ENCODE measurements at places on chromosomes 4 and X.

DNA sequence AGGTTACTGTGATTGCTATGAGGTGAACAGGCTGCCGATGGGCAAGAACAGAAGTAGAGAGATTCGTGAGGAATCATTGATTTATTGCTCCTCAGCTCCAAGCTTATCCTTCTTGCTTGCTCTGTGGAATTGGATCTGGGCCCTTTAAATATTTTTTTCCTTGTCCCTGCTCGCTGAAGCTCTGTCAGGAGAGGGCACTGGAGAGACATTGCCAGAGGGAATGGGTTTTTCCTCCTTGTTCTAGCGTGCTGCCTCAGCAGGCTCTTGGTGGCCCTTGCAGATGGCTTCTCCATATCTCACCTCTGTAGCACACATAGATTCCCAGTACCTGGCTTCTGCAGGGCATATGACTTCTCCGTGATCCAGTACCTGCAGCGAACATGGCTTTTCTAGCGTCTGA, 67.4 kb downstream of the CNGA2 start:
- no peak for DNase-seq

GRCh38 chr4:77629885-77630284, 24.3 kb downstream of the CXCL13 start:
- no peak for DNase-seq

DNA sequence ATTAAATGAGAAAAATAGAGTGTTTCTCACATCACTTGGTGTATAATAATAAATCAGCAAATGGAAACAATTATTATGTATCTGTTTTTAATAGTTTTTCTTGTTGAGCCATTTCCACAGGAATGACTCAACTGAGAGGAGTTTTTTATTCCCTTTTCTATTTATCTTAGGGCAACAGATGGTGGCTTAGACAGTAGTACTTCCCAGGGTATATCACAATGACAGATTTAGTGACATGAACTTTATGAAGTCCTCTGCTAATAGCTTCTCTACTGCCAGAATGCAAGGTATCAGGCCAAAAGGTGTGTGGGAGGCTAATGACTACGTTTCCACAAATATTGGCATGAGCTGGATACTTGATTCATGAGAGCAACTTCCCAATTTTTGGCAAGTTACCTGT, 126.7 kb downstream of the HTR2C start:
- no peak for DNase-seq

GRCh38 chr4:165208221-165208652, 876 bp downstream of the KLHL2 start:
- no peak for DNase-seq

DNA sequence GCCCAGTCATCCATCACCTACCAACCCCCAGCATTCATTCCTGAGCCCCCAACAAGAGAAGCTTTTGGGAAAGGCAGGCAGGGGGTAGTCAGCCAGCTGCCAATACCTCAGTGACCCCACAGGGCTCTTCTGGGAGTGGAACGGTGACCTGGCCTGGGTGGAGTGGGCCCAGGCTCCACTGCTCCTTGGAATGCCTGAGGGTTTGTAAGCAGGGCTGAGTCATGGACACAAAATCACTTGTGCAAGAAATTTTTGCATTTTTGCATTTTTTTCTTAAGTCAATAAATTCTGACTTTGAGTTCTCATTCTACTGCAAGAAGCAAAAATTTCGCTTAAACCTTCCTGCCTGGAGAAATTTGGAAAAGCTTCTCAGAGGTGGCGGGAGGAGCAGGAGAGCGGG, 18.5 kb downstream of the SORCS2 start:
- no peak for DNase-seq

DNA sequence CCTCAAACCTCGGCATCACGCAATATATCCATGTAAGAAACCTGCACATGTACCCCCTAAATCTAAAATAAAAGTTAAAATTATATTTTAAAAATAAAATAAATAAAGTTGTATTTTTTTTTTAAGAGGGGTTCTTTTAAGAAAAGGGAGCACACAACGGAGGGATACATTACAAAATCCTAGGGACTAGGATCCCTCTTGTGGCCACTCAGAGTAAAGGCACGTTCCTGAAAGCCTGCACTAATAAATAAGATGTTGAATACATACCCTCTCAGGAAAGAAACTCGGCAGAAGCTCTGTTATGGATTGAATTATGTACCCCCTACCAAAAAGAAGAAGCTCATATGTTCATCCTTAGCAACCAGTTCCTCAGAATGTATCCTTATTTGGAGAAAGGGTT, 50.9 kb upstream of the PRDX4 start:
- DNase-seq, result no peak

DNA sequence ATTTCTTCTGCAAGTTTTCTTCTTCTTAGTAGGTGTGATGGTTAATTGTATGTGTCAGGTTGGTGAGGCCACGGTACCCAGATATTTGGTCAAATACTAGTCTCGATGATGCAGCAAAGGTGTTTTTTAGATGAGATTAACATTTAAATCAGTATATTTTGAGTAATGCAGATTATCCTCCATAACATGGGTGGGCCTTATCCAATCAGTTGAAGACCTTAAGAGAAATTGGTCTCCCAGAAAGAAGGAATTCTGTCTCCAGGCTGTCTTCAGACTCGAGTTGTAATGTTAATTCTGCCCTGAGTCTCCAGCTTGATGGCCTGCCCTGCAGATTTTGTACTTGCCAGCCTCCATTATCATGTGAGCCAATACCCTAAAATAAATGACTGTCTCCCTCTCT, 122.5 kb upstream of the TSPAN5 start:
- DNase-seq, result no peak

GRCh38 chrX:41303013-41303412, 30.9 kb upstream of the DDX3X start:
- DNase-seq, result no peak

- DNase-seq, result no peak
Measured at GRCh38 chrX:68929332-68930150, 100.7 kb downstream of the EFNB1 start.

- no peak for DNase-seq
Measured at GRCh38 chrX:111095974-111096895, at the start of gene PAK3. Gene PAK3 (plus strand): TSS chrX:111096191. CDS start chrX:111123104, 26,913 bp downstream.

GRCh38 chr4:186666252-186666651, 57.4 kb downstream of the FAT1 start:
- DNase-seq, result no peak

DNA sequence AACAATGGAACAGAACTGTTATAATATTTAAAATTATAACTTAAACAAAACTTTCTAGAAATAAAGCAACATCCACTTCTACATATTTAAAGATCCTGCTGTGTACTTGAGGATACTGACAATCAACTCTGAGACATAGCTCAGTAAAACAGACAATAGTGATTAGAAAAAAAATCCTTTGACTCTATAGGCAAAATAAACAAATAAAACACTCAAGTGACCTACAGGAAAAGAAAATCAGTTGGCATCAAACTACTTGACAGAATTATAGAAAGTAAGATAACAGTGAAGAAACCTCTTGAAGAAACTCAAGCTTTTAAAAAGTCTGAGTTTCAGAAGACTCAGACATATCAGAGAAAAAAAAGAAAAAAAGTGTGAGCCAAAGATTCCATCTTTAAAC, 55.9 kb upstream of the THOC2 start:
- DNase-seq, result no peak

- no peak for DNase-seq
Measured at GRCh38 chr4:20408611-20409010, 156.9 kb downstream of the SLIT2 start.

DNA sequence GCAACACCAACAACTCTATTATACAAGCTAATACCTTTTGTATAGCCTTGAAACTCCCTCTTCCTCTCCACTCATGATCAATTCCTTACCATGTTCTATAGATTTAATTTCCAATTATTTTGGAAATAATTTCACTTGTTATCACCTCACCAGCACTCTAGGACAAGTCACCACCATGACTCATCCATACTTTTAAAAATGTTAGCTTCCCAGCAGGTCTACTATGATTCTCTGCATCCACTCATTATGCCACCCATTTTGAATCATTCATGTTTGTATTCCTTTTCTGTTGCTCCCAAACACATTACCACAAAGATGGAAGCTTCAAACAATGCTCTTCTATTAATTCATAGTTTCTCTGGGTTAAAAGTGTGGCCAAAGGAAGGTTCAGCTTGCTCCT, 469.6 kb downstream of the PDGFC start:
- DNase-seq, result no peak

GRCh38 chr4:88527787-88528186, 4.2 kb upstream of the PYURF start:
- DNase-seq, result no peak

GRCh38 chr4:145531223-145531622, 49.6 kb downstream of the SMAD1 start:
- no peak for DNase-seq

DNA sequence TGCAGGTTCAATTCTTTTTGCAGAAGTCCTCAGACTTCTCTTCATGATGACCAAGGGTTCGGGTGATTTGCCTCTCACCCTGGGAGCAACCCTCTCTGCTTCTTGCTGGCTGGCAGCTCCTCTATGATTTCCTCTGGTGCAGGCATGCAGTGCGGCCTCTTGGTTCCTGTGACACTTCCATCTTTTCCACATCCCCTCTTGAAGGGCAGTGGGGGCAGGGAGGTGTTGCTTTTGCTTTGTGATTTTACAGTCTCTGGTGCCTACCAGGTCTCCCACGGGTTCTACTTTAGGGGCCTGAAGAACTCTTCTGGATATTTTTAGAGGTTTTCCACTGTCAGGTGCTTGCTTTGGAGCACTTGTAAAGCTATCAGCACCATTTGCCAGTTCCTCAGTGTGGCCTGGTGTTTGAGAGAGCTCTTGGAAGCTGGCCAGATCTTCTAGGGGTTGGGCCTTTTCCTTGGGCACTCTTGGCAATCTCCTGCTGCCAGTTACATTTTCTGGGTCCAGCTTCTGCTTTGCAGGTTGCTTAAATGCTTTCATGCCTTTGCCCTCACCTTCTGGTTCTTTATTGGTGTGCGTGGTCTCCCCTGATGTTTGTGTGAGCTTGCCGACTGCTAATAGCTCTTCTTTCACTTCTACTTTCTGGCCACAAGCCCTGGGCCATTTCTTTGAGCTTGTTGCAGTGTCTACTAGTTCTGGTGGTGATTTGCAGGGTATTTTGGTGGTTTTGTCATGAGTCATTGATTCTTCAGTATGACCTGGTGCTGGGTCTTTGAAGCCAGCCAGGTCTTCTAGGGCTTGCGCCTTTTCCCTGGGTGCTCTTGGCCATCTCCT, 11.5 kb upstream of the CHST7 start:
- DNase-seq, result peak; percentile 61

- DNase-seq, result no peak
Measured at GRCh38 chr4:153142700-153143438, 61.4 kb upstream of the TRIM2 start.

DNA sequence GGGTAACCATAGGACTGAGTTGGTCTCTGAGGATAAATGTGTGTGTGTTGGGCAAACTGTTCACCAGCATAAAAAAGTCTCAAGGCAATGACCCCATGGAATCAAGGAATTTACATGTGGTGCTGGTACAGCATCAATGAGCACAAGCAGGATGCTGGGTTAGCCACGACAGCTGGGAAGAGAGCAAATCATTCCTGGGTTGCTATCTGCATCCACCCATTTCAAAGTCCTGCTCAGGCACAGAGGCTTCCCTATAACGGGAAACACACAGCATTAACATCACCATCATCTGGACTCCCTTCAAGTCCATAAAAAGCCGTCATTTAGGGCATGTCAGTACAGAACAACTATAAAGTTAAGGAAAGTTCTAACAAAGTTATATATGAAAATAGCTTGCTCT, 41.6 kb downstream of the CCDC149 start:
- no peak for DNase-seq

- no peak for DNase-seq
Measured at GRCh38 chr4:3317656-3318211, 24.9 kb downstream of the RGS12 start.

DNA sequence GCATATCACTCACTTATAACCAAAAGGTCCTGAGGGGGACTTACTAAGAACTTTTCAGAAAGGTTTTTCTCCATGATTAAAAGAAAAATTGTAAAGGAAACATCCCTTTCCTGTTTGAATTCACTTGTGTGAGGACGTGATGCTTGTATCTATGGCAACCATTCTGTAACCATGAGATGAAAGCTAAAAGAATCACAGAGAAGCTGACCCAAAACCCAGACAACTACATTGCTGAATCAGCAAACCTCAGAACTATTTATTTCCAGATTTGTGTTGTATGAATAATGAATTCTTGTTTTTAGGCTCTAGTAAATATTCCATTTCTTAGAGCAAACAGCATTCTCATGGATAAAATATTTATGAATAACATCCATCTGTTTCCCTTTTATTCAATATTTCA, 91.2 kb downstream of the RCHY1 start:
- DNase-seq, result no peak

DNA sequence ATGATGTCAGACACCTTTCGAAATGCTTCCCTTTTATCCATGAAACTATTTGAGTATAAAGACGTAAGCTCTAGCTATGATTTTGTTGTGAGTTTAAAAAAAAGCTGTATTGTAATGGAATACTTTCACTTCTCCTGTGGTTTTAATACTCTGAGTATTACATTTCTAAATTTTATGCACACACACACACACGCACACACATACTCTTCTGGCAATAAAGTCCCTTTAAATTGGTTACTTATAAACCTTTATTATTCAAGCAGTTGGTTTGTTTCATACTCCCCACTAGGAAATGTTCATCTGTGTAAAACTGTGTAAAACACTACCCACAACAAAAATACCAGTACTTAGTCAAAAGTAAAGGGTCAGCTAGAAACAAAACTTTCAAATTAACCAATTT, 18.2 kb downstream of the VAMP7 start:
- DNase-seq, result no peak

- no peak for DNase-seq
Measured at GRCh38 chrX:118156254-118156952, 39.8 kb upstream of the KLHL13 start.

- DNase-seq, result no peak
Measured at GRCh38 chr4:90542216-90542615, 415.0 kb downstream of the CCSER1 start.

All from SIG-M5 (cell line).